ENCODE measurements at places on chromosomes 4 and X. TPM values are rescaled to one million over a fixed set of nuclear protein-coding genes. Genes with fewer than 3 reads are reported as not detected.

RTL3 gene
- total RNA-seq = under 0.01 TPM

TRIM75 gene
- total RNA-seq = not detected

FAM47A gene
- not detected for total RNA-seq

NUP54 gene
- total RNA-seq = 50.3 TPM

VCX gene
- not detected for total RNA-seq

ENOX2 gene
- 14.2 TPM for total RNA-seq

TENT5D gene
- not detected for total RNA-seq

GAGE12J gene
- total RNA-seq = not detected

CDKL2 gene
- total RNA-seq = 0.16 TPM

NUDT11 gene
- 1.1 TPM for total RNA-seq

CTSO gene
- total RNA-seq = 5.5 TPM

PROM1 gene
- total RNA-seq = under 0.01 TPM

BEX3 gene
- 284 TPM for total RNA-seq

POU3F4 gene
- total RNA-seq = not detected

NPNT gene
- 0.32 TPM for total RNA-seq

Data from bladder microvascular endothelial cell (primary cell).